ENCODE measurements at places on chromosomes 7 and 10.

DNA sequence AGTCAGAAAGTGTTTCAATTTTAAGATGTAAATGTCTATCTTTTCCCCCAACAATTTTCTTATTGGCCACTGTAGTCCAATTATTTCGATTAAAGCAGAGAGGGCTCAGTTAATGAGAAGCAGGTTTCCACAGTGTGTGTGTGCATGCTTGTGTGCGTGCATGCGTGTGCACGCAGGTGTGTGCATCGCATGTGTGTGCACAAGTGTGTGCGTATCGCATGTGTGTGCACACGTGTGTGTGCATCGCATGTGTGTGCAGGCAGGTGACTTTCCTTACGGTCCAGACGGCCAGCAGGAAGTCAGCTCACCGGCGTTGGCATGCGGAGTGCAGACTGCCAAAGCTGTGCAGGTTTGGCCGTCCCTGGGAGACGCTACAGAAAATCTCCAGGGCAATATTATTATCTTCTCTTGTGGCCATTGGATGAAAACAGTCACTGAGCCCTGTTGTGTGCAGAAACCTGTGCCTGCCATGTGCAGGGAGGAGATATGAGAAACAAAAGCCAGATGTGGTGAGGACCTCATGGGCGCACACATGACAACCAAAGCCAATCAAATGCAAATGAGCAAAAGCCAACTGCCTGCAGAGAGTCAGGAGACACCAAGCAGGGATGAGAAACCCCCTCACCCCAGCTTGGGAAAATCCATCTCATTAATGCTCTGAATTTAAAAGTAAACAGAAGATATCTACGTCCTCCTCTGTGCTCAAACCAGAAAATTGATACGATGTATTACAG lies 70.4 kb downstream of the C10orf90 start:
- DNase-seq = no peak

DNA sequence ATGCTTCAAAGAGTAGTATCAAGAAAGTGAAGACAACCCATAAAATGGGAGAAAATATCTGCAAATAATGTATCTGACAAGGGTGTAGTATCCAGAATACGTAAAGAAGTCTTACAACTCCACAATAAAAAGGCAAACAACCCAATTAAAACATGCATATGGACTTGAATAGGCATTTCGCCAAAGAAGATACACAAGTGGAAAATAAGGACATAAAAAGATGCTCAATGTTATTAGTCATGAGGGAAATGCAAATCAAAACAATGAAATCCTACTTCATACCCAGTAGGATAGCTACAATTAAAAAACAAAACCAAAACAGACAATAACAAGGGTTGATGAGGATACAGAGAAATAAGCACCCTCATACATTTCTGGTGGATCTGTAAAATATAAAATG lies 79.2 kb downstream of the NUDCD3 start:
- no peak for DNase-seq

- peak; percentile 23 for DNase-seq
Measured at GRCh38 chr7:32496052-32496813, 944 bp downstream of the AVL9 start.

GRCh38 chr7:19648791-19649190 lies 60.0 kb downstream of the POLR1F start:
- DNase-seq = no peak

- no peak for DNase-seq
Measured at GRCh38 chr10:22978918-22979317, 51.1 kb downstream of the ARMC3 start.

DNA sequence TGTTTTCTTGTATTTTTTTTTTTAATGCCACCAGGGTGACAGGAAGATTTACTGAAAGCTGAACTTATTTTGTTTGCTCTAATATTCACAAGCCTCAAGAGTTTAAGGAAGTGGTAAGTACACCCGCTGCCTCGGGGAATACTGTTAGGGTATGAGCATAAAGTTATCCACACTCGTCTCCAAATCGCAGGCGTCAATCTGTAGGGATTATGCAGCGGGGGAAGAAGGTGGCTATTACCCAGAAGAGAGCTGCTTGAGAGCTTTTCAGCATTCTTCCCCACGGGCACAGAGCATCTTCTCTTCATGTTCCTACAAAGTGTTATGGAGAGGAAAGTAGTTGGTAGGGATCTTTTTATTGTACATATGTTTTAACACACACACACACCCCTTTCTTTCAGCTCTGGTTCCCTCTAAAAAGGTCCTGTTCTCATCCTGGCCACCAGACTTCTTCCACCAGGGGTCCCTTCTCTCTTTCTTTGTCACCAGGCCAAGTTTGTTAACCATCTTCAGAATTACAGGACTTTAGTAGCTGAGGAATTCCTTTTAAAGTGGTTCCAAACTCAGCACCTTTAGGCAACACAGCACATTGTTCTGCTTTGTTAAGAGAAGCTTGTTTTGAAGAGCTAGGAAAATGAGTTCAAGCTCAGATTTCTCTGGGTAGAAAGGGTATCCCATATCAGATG lies 411.6 kb upstream of the GALNT17 start:
- DNase-seq = no peak

- DNase-seq = no peak
Measured at GRCh38 chr7:151272405-151272804, 23.9 kb upstream of the SMARCD3 start.

- no peak for DNase-seq
Measured at GRCh38 chr10:94358480-94358879, 4.3 kb downstream of the NOC3L start.

DNA sequence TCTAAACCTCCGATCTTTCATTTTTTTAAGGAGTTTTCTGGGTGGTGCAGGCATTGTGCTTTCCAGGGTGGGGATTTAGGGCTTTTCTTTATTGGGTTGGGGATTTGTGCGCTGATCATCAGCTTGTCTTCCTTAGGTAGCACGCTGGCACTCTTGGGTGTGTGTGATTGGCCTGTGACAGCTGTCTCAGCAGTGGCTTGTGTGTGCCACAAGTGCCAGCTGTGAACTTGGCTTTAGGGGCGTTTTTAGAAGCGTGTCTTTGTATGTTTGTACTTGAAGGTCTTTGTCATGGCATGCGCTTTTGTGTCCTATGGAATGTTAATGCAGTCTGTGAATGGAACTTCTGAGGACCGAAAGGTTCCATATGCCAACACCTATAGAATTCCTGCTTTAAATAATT lies 788 bp downstream of the AKAP9 start:
- DNase-seq = peak; percentile 30

DNA sequence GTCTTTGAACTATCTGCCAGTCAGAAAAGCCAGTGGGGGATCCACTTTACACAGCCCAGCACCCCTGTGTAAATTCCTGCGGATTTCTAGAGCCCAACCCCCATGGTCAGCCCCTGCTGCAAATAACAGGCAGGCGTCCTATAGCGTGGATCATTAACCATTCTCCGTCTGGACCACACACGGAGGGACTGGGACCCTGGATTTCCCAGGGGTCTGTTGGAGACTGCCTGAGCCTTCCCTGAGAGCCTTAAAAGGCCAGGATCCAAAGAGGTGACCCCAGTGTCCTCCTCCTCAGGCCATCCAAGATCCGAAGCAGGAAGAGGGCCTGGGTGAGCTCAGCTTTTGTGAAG lies 11.2 kb upstream of the GRID1 start:
- DNase-seq = no peak

DNA sequence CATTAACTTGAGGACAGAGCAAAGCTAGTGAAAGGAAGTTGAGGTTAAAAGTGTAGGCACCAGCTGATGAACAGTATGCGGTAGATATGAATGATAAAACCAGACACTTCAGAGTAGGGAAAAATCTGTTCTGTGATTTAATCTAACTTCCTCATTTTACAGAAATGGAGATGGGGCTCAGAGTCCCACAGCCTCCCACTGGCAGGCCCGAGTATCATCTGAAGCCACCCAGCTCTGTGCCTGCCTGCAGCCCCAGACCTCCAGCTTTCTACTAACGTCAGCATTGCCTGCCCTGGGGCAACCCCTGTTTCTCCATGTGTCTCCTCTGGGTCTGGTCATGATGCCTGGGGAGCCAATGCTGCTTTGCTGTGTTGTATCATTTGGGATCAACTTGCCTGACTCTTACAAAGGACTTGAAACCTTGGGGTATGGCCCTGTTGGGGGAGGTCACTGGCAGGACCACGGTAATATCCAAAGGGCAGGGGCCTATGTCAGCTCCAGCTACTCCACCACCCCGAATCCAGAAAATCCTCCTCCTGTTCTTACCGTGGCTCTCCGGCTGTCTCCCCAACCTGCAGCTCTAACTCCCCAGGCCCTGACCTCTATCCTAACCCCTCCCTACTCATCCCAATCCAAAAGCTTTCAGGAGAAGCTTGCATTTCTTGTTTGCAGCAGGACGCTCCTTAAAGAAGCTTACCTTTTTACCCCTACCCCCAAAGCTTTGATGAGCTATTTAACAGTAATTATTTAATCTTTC lies 56.2 kb upstream of the NPY start:
- DNase-seq = no peak

- DNase-seq = no peak
Measured at GRCh38 chr10:34995925-34996324, 94.2 kb downstream of the CUL2 start.

DNA sequence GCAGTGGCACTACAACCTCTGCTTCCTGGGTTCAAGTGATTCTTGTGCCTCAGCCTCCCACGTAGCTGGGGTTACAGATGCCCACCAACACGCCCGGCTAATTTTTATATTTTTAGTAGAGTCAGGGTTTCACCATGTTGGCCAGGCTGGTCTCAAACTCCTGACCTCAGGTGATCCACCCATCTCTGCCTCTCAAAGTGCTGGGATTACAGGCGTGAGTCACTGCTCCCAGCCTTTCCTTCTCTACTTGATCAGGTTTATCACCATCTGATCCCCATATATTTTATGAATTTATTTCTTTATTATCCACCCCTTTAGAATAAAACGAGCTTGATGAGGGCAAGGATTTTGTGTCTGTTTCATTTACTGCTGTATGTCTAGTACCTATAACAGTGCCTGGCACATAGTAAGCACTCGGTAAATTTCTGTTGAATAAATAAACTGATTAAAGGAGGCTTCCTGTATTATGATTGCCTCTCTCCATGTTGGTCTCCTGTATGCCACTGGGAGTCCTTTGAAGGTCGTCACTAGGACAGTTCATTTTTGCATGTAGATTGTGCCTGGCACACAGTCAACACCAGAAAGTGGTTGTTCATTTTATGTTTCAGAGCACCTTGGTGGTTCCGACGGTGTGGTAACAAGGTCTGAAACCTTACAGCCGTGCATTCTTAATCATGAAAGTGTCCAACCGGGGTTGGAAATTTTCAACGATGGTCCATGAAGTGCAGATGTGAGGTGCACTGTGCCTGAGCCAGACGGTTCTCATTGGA lies 9.6 kb upstream of the EIF3A start:
- DNase-seq = no peak

DNA sequence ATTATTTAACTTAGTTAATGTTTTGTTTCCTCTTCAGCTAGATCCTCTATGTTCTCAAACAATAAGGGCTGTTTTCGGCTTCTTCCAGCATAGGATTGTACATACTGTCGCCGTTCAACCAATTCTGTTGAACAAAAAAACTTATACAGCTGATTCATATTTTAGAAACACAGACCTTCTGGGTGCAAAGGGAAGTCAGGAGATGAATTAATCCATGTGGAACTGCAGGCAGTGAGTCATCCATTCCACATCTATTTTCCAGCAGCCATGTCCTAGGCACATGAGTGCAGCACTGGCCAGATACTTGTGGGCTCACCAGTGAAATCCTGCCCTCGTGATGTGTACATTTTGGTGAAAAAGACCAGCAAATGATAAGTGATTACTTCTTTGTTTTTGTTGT lies 163.2 kb downstream of the JAZF1 start:
- no peak for DNase-seq
